ENCODE measurements at places on chromosomes 5 and 9.

GRCh38 chr5:131223751-131224386 lies 40.0 kb upstream of the CDC42SE2 start:
- DNase-seq: no peak

DNA sequence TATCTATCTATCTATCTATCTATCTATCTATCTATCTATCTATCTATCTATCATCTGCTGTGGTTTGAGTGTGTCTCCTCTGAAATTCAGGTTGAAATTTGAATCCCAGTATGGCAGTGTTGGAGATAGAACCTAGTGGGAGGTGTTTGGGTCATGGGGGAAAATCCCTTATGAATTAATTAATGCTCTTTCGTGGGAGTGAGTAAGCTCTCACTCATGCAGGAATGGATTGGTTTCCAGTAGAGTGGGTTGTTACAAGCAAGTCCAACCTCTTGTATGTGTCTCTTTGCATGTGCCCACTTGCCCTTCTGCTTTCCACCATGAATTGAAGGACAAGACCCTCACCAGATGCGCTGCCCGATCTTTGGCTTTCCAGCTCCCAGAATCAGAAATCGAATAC lies 113.0 kb downstream of the ANXA1 start:
- DNase-seq: no peak

GRCh38 chr9:14882090-14882489 lies 28.1 kb downstream of the FREM1 start:
- DNase-seq: no peak

DNA sequence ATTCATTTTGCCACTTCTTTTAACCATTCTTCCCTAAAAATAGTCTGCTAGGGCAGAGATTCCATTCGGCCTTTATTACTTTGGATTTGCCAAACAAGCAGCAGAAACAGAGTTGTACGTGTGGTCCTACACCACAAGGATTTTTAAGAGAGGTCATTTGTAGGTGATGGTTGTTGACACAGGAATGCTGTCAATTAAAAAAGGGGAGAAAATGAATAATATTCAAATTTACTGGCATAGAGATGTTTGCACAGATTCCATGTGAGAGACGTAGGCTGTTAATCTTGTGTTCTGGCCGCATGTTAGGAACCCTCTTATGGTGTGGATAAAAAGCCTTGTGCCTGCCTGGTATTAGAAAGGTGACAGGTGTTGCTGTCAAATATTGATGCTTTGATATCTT lies 34.9 kb downstream of the TRIO start:
- DNase-seq: no peak

DNA sequence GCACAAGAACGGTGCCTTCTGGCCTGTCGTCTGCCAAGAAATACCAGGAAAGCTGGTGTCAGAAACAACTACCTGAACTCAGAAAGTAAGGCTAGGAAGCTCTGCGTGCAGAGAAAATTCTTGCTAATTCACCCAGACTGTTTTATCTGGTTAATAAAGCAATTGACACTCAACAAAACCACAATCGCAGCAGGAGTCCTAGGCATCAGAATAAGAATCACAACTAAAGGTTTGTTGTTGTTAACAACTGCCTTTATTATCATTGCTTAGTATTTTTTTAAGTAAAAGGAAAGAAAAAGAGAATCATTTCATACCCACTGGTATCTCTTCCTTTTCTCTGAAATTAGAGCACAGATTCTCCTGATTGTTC lies 3.9 kb upstream of the ISL1 start:
- DNase-seq: no peak

GRCh38 chr9:120735415-120736126 lies 21.3 kb upstream of the MEGF9 start:
- no peak for DNase-seq

GRCh38 chr5:2534970-2535369 lies 216.5 kb downstream of the IRX2 start:
- no peak for DNase-seq

DNA sequence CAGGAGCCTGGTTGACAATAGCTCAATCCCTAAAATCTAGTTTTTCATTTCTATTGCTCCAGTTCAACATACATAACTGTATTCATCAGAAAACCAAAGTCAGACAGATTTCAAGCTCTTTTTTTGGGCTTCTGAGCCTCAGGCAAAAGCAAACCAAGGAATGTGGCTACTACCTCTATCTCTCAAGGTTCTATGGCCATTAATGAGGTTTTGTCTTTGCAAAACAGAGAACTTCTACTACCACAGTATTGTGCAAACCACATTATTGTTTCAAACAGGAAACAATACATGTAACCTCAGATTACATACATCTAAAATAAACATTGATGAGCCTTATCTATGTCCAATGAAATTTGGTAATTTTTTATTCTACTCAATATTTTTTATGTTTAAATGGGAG lies 35.5 kb upstream of the FTMT start:
- no peak for DNase-seq

- DNase-seq: no peak
Observed at GRCh38 chr5:120093178-120093577, 370.9 kb upstream of the PRR16 start.

GRCh38 chr5:13746026-13746425 lies 198.5 kb downstream of the DNAH5 start:
- no peak for DNase-seq

- DNase-seq: no peak
Observed at GRCh38 chr9:95434116-95435073, 82.4 kb downstream of the PTCH1 start.

DNA sequence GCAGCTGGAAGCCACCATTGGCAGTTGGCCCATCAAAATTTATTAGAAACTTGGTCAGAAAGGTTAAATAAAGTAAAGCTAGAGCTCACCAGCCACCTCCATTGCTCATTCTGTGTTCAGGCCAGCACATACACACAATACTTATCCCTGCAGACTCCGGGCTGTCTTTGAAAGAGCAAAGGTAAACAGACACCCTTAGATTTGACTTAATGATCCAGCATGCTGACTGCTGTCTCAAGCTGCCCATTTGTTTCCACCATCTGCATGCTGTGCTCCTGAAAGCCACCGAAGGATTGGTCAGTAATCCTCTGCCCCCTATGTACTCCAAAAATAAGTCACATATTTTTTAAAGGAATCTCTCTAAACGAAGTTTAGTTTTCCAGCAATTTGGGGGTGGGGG lies 1059.8 kb upstream of the DMAC1 start:
- no peak for DNase-seq

- DNase-seq: no peak
Observed at GRCh38 chr5:169460896-169461295, 122.7 kb upstream of the SPDL1 start.

DNA sequence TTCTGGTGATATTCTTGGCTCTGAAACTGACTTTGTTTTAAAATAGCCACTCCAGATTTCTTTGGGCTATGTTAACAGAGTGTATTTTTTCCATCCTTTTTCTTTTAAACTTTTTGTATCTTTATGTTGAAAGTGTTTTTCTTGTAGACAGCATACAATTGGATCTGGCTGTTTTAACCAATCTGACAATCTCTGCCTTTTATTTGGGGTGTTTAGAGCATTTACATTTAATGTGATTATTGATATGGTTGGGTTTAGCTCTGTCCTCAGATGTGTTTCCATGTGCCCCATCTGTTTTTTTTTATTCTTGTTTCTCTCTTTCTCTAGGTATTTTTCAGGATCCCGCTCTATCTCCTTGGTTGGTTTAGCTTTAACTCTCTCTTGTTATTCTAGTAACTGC lies 10.7 kb downstream of the SLC6A18 start:
- DNase-seq: no peak

DNA sequence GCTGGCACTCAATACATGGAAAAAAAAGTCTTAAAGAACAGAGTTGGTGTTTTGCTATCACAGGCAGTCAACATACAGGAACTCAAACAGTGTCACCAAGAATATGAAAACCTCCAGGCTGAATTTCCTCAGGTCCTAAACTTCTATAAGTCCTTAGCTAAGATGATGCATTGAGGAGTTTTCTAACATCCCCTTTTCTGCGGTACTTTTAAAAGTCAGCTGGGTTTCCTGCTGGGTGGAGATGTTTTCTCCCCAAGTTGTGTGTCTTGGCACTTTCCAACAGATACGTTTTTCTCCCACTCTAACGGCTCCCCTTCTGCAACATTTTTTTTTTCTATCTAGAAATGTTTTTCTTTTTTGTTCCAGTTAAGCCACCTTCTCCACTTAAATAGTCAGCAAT lies 244.8 kb upstream of the HAPLN1 start:
- no peak for DNase-seq

- DNase-seq: no peak
Observed at GRCh38 chr5:150946351-150946905, 41.6 kb upstream of the ZNF300 start.

DNA sequence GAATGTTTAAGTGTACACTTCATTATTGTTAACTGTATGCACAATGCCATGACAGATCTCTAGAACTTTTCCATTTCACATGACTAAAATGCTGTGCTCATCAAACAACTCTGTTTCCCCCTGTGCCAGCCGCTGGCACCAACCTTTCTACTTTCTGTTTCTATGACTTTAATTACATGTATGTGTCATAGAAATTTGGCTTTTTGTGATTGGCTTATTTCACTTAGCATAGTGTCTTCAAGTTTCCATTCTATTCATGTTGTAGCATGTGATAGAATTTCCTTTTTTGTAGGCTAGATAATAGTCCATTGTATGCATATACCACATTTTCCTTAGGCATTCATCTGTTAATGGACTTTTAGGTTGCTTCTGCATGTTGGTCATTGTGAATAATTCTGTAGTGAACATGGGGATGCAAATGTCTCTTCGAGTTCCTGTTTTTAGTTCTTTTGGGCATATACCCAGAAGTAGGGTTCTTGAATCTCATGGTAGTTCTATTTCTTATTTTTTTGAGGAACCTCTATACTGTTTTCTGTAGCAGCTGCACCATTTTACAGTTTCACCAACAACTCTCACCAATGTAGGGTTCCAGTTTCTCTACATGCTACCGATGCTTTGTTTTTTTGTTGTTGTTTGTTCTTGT lies 184.4 kb upstream of the DMRT1 start:
- no peak for DNase-seq
